ENCODE measurements at places on chromosomes 5 and 9.

DNA sequence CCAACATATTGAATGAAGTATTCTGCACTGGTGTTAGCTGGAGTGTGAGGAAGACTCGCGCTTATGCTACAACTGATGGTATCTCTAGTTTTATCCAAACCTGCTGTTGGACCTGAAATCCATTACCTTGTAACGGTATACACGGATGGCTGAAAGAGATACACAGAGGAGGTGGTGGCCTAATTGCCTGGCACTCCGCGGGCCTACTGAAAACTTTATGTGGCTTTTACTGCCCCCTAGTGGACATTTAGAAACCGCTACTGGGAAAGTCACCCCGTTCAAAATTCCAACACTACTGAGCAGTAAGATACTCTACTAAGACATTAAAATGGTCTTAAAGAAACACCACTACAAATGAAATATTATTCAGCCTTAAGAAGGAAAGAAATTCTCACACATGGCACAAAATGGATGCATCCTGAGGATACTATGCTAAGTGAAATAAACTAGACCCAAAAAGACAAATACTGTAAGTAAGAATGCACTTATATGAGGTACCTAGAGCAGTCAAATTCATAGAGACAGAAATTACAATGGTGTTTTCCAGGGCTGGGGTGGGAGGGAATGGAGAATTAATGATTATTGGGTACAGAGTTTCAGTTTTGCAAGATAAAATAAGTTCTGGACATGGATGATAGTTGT, 100.4 kb downstream of the TTLL11 start:
- peak; percentile 14 for DNase-seq

DNA sequence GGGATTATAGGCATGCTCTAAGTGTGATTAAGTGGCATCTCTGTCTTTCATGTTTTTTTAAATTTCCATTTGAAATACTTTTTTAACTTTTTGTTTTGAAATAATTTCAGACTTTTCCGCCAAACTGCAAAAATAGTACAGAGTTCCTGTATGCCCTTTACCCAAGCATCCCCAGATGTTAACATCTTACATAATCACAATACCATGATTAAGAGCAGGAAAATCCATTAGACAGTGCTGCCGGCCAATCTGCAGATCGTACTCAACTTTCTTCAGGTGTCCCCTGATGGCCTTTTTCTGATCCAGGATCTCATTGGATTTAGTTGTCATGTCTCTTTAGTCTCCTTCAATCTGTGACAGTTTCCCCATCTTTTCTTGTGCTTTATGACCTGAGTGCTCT, 49.0 kb downstream of the ERGIC1 start:
- no peak for DNase-seq

GRCh38 chr9:76352026-76352620, 42.1 kb downstream of the RFK start:
- no peak for DNase-seq

DNA sequence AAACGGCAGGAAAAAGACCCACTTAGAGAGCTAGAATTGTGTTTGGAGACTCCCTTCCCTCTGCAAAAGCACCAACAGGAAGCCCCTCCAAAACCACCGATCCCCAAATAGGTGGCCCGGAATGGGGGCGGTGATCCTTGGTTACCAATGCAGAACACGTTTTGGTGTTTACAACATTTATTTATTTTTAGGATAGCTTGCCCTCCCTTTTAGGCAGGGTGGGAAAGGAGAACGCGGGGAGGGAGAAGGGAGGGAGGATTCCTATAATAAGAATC, 579 bp upstream of the NTRK2 start:
- DNase-seq: no peak

DNA sequence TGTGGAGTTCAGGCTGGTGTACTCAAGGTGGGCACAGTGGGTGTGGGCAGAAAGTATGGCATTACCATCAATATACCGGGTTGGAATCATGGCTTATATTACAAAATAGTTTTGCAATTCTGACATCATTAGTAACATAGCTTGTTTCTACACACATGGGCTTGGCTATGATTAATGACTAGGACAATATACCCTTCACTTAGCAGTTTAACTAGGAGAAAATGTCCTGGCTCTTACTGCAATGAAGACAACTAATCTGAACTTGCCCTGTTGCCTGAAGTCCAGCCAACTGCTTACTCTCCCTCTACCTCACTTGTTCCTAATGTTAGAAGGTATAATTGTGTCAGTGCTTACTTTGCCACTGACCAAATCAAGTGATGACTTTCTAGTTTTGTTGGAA, 612.5 kb downstream of the EFNA5 start:
- DNase-seq: no peak

GRCh38 chr5:112388074-112388473, 31.0 kb downstream of the EPB41L4A start:
- DNase-seq: no peak

DNA sequence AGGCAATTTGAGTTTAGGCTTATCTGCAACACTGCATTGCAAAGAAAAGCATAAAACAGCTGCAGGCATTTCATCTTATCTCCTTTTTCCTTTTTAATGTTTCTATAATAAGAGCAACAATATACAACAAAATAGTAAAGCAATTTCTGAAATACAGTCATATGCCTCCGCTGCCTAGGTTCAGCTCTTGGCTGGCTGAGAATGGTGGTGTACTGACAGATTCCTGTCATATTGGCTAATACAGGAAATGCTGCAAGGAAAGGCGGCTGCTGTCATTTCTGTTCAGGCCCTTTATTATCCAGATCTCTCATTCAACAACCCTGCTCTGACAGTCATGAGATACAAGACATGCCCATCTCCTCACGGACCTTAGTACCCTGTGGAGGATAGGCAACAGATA, 677.0 kb downstream of the TAF11L14 start:
- no peak for DNase-seq

DNA sequence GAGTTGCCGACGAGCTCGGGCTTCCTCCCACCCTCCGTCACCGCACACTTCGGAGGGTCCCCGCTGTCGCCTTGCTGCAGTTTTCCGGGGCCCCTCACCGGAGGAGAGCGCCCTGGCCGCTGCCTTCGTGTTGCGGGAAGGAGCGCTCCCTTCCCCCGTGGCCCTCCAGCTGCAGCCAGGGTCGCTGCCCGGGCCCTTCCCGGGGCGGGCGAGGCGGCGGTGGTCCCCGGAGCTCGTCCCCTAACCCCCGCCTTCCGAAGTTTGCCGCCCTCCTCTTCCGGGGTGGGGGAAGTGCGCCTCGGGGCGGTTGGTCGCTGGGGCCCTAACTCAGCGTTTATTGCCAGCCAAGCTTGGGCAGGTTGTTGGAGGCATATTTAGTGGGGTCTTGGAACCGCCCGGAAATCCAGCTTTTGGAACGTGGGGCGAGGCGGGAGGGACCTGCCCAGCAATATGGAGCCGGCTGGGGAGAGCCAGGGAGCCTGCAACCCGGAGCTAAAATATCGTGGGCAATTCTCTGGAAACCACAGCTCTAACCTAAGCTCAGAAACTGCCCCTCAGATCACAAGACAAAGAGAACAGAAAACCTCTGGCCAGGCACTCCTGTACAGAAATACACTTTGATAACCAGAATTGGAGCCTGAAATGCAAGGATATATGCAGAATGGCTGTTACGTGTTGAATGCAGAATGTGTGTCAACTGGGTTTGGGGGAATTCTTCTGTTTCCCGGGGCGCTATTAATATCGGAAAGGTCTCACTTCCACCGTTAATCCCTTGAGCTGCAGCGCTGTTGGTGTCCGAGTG, 890 bp downstream of the PIK3R1 start:
- DNase-seq: peak; percentile 53

DNA sequence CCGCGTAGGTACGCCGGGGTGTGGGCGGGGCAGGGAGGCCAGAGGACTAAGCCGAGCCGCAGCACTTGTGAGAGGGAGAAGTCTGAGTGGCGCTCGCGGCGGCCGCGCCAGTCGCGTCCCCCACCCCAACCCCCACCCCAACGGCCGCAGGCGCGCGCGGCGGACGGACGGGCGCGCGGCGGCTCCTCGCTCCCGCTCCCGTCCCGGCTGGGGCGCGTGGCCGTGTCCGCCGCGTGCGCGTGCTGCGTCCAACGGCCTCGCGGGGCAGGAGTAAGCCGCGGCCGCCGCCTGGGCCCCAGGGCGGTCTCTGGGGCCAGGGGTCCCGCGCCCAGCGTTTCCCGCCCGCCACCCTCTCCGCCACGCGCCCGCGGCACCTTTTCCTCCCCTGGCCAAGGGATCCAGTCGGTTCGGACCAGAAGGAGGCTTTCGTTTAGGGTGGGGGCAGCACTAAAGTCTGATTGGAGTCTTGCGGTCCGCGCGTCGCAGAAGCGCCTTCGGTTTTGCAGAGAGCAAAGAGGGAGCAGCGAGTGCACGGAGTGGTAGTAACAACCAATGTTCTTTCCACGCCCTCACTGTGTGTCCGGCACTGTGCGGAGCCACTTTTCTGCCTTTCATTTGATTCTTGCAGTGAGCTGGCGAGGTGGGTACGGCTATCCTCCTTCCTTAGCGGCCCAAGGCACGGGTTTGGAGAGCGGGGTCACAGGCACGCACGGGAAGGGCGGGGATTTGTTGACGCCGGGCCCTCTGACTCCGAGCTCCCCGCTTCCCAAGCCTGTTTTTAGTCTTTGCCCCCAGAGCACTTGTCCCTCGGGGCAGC, 483 bp downstream of the G3BP1 start:
- DNase-seq: peak; percentile 34

DNA sequence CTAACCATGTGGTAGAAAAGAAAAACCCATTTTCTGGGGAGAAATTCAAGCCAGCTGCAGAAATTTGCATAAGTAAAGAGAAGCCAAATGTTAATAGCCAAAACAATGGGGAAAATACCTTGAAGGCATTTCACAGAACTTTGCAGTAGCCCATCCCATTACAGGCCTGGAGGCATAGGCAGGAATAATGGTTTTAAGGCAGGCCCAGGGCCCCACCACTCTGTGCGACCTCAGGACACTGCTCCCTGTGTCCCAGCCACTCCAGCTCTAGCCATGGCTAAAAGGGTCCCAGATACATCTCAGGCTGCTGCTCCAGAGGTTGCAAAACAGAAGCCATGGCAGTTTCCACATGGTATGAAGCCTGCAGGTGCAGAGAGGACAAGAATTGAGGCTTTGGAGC, 253.3 kb downstream of the CTNND2 start:
- DNase-seq: no peak

DNA sequence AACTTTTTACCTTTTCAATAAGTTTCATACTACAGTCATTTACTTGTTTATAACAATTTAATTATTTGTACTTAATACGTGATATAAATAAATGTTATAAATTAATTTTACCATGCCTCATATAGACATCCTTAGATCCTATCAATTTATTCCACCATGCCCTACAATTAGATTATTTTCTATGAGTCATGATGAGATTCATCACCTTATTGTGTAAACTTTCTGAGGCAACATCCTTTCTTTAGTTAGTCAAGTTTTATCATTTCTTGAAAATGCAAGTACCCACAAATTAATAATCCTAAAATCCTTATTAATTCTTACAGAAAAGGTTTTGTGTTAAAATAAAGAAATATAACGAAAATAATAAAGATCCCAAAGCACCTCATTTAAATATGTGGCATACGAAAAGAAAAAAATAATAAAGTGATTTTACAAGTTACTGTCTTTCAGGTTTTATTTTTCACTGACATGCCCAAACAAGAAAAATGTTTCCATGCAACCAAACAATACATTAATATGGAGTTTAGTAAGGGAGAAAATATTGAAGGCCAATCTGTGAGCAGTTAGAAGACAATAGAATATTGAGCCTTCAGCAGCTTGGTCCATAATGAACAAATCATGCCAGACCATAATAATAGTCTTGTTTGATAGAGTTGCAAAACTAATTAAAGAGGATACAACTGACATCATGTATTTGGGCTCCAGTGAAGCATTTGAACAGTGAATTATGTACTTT, 188.7 kb upstream of the MRPS30 start:
- no peak for DNase-seq

DNA sequence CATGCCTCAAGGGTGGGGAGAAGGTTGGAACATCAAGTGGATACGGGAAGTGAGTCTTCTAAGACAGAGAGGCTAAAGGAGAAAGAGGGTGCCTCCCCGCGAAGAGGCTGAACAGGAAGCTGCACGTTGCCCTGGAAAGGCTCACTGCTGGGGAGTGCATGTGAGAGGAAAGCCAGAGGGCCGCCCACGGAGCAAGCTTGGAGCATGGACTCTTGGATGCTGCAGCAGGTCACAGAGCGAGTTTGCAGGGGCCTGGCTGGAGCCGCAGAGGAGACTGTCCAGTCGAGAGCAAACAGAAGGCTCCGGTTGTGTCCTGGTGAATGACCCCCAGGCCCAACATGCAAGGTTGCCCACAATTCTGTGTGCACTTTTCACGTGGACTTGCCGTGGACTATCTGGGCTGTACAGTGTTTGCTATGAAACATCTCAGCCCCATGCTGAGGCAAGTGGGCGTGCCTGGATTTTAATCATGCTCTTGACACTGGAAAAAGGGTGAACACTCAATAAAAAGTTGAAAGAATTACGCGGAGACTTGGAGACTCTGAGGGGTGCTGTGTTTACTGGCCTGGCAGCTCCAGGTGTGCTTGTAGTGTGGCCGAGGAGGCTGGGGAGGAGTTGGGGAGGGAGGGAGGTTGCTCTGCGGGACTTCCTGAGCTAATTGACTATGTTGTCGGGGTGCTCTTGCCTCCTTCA, 54.5 kb upstream of the GARNL3 start:
- DNase-seq: no peak

DNA sequence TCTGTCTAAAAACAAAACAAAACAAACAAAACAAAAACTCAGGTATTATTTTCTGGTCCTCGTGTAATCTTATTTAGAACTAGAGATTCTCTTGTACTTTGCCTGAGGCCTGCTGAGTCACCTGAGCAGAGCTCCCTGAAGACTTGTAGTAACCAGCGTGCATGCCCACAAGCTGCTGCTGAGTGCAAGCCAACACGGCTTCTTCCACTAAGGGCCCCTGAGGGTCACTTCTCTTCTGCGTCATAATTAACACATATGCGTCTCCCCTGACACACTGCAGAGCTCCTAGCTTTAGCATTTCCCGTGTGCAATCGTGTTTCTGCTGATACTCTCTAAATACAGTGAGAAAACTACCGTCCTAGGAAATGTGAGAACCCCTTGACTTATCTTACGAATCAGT, 10.9 kb upstream of the NDFIP1 start:
- DNase-seq: no peak

- no peak for DNase-seq
These were observed 60.3 kb upstream of the RFX3 start for GRCh38 chr9:3586066-3586465.

- DNase-seq: no peak
These were observed 10.3 kb downstream of the RUSC2 start for GRCh38 chr9:35500130-35500748.

DNA sequence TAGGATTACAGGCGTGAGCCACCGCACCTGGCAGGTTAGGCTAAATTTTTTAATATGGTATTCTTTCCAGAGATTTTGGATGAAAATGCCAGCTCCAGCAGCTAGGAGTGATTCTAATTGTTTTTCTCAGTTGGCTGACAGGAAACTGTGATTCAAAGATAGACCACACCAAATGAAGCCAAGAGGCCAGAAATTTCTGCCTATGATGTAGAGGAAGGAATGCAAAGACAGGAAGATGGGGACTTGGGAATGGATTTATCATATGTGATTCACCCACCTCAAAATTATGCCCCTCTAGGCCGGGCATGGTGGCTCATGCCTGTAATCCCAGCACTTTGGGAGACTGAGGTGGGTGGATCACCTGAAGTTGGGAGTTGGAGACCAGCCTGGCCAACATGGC, 53.3 kb downstream of the UGCG start:
- DNase-seq: no peak

Data from activated CD4-positive, alpha-beta T cell treated with anti-CD3 and anti-CD28 coated beads, Interleukin-2, amount 50 U/mL, for 1 hour (primary cell).